ENCODE measurements at places on chromosomes 5 and 9.
A peak's percentile ranks its signal among the peaks of the same experiment; 100 is the strongest.

- no peak for DNase-seq
Measured at GRCh38 chr5:127943061-127943371, 140.6 kb upstream of the SLC12A2 start.

GRCh38 chr9:30329431-30329830, 2055.0 kb upstream of the ACO1 start:
- DNase-seq = no peak

- no peak for DNase-seq
Measured at GRCh38 chr9:17742067-17742466, 163.2 kb downstream of the SH3GL2 start.

- no peak for DNase-seq
Measured at GRCh38 chr9:129201289-129201688, 23.2 kb upstream of the IER5L start.

DNA sequence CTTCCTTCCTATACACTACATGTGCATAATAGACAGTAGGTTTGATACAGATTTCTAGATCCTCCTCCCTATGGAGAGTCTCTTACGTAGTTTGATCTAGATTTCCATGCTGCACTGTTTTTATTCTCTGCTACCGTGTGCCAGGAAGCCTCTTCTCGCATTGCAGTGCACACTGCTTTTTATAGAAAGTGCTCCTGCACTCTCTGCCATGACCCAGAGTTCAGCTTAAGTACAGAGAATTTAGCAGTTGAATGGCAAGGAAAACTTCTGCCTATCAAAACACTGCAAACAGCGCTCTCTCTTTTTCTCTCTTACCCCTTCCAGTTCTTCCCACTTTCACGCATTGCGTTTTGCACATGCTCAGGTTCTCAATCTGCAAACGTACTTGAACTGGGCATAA, 187.4 kb downstream of the ARHGAP26 start:
- no peak for DNase-seq

GRCh38 chr9:7298123-7298522, 501.5 kb downstream of the DMAC1 start:
- DNase-seq = peak; percentile 5

- DNase-seq = no peak
Measured at GRCh38 chr5:82794876-82795275, 282.3 kb downstream of the TMEM167A start.

DNA sequence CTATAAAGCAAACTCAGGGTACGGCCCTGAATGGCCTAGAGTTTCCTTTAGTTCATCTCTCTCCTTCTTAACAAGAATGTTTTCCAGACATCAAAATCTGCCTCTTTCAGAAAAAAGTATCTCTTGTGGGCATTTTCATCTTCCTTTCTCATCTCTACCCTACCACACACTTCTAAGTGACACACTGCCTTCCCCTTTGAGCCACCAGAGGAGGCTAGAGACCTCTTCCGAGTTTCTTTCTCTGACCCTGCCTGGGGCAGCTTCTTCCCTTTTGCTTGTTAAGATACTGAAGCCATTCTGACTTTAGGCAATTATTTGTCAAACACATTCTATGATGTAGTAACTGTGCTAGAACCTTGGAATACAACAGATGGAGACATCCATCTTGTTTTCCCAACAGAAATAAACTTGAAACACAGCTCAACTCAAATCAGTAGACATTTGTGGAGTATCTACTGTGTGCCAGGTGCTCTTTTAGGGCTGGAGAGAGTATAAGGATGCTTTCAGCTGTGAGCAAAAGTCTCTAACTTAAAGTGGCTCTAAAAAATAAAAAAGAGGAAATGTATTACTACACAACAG, 8.6 kb upstream of the SV2C start:
- peak; percentile 65 for DNase-seq

DNA sequence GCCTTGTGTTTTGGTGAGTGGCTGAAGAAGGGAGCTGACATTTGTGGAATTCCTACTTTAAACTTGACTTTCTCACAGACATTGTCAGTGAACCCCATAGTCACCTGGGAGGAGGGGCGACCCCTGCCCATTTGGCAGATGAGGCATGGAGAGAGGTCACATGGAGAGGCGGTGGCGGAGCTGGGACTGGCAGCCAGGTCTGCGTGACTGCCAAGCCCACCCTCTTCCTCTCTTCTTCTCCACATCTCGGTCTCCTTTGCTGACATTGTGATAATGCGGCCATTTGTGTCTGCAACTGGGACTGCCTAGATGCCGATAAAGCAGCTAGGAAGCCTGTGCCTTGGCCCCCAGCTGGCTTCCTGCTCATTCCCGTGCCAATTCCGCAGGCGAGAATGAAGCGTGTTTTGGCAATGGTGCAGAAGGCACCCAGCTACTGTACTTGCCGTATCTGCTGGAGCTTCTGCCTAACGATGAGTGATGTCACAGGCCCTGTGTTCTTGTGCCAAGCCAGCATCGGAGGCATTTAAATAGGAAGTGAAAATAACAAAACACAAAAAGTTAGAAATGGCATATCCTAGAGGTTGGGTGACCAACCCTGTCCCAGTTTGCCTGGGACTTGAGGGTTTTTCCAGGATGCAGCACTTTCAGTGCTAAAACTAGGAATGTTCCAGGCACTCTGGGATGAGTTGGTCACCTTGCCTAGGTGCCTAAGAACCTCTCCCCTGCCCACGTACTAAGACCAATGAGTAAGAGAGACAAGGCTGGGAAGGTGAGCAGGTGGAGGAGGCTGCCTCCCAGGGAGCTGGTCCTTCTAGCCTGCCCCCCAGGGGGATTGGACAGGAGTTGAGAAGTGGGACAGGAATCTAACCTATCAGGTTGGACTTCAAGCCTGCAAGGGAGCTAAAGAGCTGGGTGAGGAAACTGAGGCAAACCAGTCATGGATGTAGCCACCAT, 23.6 kb downstream of the OLFML2A start:
- peak; percentile 78 for DNase-seq

DNA sequence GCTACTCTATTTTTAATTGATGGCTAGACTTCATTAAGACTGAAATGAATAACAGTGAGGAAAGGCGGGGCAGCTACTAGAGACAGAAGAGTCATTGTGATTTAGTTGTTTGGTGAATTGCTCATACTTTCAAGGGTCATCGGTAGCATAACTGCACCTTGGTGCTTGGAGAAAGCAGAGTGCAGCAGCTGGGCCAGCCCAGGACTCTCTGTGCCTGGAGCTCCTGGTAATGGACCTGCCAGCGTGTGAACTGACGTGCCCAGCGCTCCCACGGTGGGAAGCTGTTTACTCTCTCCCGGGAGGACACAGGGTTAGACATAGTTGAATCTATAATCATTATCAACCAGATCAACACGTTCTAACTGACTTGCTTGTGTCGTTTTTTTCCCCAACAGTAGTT, 42.9 kb downstream of the LURAP1L start:
- DNase-seq = no peak

- DNase-seq = no peak
Measured at GRCh38 chr5:160497878-160498277, 76.2 kb downstream of the PTTG1 start.

- DNase-seq = no peak
Measured at GRCh38 chr5:43773478-43773844, 170.5 kb downstream of the NNT start.

DNA sequence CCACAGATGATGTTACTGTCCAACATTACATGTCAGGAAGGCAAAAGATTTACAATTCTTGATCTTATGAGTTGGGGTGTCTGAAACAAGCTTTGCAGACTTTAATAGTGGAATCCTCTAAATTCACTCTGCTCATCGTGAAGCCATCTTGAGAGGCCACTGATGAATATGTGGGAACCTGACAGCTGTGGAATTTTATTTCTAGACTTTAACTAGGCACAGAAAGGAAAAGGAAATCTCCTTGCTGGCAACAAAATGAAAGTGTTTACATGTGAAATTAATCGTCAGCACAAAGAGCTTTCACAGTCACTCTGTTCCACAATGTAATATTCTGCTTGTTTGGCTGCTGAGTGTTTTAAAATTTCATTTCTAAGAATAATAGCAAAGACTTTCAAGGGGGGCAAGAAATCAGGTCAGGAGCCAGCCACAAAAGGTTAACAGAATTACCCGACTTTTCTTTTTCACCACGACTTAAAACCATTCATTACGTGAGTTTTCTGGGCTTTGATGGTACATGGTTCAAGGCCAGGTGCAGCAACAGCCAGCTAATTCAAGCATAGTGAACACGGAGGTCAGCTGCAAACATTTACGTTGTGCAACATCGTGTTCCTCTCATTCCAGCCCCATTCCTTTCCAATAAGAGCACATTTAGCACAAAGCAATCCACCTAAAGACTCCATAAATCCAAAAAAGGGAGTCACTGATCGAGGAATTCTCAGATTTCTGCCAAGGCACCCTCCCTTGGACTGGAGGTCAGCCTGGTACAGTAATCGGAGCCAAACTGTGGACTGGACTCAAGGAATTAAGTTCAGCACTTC, 14.6 kb downstream of the NREP start:
- no peak for DNase-seq

DNA sequence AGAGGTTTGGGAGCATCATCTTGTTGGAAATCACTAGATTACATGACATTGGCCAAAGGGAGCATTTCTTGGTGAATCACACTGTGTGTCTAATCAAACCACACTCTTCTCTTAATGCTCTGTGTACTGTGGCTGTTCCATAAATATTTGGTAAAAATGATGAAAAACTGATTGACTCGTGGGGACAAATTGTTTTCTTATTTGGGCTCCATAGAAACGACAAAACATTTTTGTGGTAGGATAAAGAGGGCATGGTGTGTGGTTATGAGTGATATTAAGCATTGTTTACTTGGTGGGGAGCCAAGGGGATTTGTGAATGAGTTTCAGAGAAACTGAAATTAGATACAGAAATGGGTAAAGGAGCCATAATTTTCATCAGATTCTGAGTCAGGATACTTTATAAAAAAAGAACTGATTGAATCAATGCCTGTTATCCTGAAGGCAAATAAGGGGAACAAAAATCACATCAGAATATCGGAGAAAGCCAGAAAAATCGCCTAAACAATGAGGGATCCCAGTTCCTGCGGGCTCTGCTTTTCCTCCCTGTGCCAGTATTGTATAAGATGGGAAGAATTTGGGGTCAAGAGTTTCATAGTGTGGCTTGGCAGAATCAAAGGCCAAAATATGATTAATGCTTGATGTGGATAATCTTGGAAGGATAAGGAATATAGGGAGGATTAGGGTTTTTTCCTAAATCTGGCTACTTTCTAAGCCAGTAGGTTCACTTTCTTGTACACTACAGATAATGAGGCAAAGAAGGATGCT, 33.3 kb downstream of the FBXL7 start:
- no peak for DNase-seq

DNA sequence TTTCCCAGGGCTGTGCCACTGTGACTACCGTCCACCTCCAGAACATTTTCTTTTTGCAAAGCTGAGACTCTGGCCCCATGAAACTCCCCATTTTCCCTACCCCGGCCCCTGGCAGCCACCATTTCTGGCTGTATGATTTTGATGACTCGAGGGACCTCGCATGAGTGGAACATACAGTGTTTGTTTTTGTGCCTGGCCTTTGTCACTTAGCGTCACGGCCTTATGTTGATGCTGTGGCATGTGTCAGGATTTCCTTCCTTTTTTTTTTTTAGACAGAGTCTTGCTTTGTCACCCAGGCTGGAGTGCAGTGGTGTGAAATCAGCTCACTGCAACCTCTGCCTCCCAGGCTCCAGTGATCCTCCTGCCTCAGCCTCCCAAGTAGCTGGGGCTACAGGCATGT, 42.7 kb downstream of the ASS1 start:
- DNase-seq = peak; percentile 1

GRCh38 chr9:133856798-133857197, 118.6 kb upstream of the SARDH start:
- DNase-seq = no peak

- DNase-seq = no peak
Measured at GRCh38 chr5:133936651-133937015, 31.8 kb downstream of the C5orf15 start.

GRCh38 chr5:179865491-179866240, 7.0 kb upstream of the MRNIP start:
- DNase-seq = no peak

GRCh38 chr5:157511651-157512644, 51.9 kb downstream of the NIPAL4 start:
- peak; percentile 86 for DNase-seq

GRCh38 chr5:149363358-149363757, 5.5 kb downstream of the PCYOX1L start:
- DNase-seq = no peak

DNA sequence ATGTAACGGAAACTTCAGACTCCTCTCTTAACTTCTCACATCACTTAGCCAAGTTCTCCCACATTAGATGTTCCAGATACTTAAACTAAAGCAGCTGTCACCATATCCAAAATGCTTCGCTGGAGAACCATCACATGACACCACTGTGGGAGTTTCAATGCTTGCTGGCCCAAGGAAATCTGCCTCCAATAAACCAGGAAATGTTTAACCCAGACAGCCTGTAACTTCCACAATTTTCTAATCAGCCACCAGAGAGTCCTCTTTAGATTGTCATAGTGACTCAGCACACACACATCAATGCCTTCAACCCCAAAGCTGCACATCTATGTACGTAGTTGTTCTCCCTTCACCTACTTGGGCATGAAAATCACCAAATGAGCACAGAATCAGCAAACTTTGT, 118.7 kb downstream of the LPAR1 start:
- DNase-seq = peak; percentile 79

DNA sequence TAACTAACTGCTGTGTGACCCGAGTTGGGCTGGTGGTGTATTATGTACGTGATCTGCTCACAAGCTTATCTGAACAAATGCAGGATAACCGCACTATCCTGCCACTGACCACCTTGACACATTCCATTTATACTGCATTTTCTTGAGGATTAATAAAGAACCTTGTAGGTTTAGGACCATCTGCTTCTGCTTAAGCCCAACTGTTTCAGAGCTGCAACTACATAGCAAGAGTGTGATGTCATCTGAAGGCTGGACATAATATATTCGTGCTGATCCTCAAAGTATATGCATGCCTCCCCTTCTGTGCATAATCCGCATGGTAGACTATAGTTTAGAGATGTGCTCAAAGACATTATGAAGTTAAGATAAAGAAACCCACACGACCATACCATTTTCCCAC, 435.9 kb downstream of the BNC2 start:
- no peak for DNase-seq

DNA sequence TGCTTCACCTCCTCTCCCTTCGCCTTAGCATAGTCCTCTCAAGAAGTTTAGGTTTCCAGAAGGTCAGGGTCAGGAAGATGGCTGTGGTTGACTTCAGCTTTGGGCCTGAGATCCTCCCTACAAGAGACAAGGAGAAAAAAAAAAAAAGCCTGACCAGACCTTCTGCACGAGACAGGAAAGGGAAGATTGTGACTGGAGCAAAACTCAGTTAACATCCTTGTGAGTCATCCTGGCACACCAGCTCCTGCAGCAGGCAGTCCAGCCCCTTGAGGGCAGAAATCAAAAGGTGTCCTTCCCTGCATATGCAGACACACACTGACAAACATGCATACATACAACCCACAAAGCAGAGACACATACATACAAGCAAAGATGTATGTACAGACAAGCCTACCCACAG, 18.0 kb upstream of the ENHO start:
- DNase-seq = no peak

DNA sequence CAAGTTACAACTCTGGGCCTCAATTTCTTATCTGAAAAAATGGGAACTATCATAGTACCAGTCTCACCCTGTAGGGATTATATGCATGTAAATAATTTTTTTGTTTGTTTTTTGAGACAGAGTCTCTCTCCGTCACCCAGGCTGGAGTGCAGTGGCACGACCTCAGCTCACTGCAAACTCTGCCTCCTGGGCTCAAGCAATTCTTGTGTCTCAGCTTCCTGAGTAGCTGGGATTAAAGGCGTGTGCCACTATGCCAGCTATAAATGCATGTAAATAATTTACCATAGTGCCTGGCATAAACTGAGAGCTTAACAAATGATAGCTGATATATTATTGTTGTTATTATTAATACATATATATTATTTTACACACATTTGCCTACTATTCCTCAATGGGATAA, 3.0 kb upstream of the ARHGAP26 start:
- no peak for DNase-seq

GRCh38 chr9:136088939-136089696, 6.0 kb downstream of the NACC2 start:
- DNase-seq = peak; percentile 54

Measured in suppressor macrophage treated with lipopolysaccharide for 4 hours (primary cell).